Activated CD4-positive, CD25-positive, alpha-beta regulatory T cell (primary cell): ENCODE measurements at places on chromosomes 2 and 18.
A peak's percentile ranks its signal among the peaks of the same experiment; 100 is the strongest.

DNA sequence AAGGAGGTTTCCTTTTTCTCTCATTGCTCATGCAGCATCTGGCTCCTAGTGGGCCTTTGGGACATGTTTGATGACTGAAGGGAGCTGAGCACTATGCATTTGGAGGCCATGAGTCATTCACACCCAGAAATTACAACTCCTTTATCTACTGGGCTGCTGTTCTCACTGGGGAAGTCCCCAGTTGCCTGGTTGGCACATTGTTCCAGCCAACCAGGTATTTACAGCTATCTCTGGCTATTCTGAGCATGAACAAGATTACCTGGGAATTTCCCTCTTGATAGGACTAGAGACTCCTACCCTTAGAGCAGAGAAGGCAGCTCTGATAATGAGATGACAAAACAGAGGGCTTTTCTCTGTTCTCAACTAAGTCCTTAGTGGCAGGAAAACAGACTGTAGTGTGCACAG is 206.5 kb downstream of the SETBP1 start:
- no peak for DNase-seq

DNA sequence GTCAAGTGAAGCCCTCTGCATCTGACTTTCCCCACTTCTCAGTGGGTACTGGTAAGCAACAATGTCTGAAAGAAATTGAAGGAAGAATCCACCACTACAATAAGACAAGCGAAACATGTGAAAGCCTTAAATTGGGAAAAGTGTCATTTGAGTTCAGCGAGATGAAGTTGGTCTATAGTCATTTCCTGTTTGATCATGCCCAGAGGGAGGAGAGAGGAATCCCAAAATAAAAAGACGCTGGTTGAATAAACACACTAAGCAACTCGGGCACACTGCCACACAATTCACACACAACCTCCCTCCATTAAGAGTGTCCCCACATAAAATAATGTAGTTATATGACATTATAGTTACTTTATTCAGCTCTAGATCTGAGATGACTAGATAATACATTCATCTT is 166.1 kb downstream of the CBLN2 start:
- no peak for DNase-seq

GRCh38 chr18:42365591-42365990 is 410.6 kb downstream of the PIK3C3 start:
- no peak for DNase-seq

GRCh38 chr2:216770717-216771116 is 75.4 kb upstream of the IGFBP5 start:
- DNase-seq = no peak

GRCh38 chr2:188659656-188660406 is 314.3 kb upstream of the COL3A1 start:
- no peak for DNase-seq

DNA sequence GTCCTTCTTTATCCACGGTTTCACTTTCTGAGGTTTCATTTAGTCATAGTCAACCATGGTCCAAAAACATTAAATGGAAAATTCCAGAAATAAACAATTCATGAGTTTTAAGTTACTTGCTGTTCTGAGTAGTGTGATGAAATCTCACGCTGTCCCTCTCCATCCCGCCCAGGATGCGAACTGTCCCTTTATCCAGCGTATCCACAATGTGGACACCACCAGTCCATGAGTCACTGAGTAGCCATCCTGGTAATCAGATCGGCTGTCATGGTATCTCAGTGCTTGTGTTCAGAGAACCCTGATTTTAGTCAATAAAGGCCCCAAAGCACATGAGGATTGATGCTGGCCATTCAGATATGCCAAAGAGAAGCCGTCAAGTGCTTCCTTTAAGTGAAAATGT is 3.7 kb downstream of the SP140L start:
- no peak for DNase-seq

DNA sequence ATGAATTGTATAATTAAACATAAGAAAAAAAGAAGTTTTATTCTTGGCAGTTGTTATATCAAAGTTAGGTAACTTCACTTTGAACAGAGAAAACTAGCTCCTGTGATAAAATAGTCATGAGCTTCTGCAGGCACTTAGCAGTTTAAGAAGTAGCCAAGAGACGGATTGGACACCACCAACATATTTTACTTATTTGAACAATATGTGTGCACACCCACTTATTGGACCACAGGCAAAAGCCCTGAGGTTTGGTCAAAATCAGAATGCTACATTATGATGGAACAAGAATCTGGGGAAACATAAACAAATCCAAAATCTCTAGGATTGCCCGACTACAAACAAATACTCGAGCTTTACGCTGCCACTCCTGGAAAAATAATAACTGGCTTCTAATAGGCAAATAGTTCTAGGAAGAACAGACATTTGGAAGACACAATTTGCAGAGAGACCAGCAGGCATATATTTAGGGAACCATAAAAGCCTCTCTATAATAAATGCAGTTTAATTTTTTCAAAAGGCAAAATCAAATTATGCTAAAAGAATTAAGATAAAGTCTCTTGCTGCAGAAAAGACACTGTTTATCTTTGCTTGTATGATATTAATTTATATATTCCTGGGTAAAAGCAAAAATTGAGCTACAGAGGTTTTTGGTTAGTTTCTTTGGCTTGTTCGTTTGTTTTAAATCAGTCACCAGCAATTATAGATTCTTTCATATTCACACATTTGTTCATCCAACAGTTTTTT is 117.9 kb downstream of the CDC42EP3 start:
- DNase-seq = no peak

- no peak for DNase-seq
Observed at GRCh38 chr2:75844651-75845050, 133.9 kb upstream of the GCFC2 start.

DNA sequence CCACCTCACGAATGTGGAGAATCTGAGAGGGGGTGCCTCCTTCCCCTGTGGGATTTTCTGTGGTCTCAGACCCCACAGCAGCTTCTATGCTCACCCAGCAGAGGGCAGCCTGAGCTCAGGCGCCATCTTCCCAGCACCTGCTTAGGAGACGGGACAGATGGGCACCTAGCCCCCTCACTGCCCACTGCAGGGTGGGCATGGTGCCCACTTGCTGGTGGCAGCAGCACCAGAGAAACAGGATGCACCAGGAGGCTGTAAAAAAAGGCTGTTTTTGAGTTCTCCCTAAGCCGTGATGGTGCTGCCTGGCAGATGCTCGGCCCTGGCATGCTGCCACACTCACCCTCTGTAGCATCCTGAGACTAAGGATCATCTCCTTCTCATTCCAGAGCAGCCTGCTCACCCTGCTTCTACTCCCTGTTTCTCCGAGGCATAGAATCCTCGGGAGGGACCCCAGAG is 19.1 kb upstream of the SLC20A1 start:
- DNase-seq = peak; percentile 20

DNA sequence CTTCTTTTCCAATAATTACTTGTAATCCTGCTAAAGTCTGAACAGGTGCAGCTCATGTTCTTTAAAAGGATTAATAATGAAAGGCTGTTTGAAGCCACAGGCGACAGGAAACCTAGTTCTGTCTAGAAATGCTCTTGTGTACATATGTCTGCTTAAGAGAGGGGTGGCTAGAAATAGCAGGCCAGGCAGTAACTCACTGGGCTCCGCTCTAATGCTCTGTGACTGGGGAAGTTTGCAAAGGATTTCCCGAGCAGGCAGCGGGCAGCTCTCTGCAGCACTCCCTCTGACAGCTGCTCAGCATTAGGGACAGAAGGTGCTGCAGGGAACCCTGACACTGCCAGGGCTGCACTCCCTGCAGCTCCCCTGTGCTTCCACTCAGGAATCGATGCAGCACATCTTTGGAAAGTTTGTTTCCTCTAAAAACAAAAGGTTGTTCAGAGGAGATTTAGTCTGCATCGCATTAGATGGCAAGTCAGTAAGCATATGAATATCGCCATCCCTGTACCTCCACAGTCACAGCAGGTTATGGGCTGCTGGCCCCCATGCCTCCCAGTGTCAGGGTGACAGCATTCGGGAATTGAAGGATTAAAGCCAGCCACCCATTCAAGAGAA is 33.1 kb upstream of the TTC39C start:
- DNase-seq = no peak

- no peak for DNase-seq
Observed at GRCh38 chr2:232573771-232574435, 23.4 kb downstream of the EIF4E2 start.
